ENCODE measurements at places on chromosomes 1 and 21. TPM values are rescaled to one million over a fixed set of nuclear protein-coding genes. Genes with fewer than 3 reads are reported as not detected.

The AMY1C gene
- total RNA-seq, result not detected

The BRDT gene
- 0.58 TPM for total RNA-seq

The KCNA2 gene
- 5.9 TPM for total RNA-seq

The OVAAL gene
- not detected for total RNA-seq

The FMO5 gene
- 0.73 TPM for total RNA-seq

Measured in activated CD4-positive, alpha-beta memory T cell treated with anti-CD3 and anti-CD28 coated beads, Interleukin-2, amount 10 ng/mL, durations not matched to agents 7 days and 5 days (primary cell).